ENCODE measurements at places on chromosomes 1 and 21. TPM values are rescaled to one million over a fixed set of nuclear protein-coding genes. Genes with fewer than 3 reads are reported as not detected.

GRCh38 chr21:33861125-33861524 is 54.5 kb downstream of the ATP5PO start:
- no peak for DNase-seq

DNA sequence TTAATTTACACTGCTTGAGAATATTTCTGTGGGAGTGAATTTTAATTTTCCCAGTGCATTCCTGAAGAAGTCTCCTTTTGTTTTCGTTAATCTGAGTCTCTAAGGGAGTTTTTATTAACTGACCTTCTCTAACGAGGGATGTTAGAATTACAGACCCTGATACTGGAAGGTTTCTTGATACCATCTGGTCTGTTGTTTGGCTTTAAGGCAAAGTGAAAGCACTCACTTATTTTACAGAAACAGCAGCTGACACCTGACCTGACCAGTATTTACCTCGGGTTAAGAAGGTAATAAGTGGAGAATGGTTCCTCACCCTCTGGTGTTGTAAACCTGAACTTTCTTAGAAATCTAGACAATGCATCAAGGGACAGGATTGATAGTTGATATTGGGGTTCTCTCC is 12.4 kb downstream of the CDC14A start:
- DNase-seq = peak; percentile 38

DNA sequence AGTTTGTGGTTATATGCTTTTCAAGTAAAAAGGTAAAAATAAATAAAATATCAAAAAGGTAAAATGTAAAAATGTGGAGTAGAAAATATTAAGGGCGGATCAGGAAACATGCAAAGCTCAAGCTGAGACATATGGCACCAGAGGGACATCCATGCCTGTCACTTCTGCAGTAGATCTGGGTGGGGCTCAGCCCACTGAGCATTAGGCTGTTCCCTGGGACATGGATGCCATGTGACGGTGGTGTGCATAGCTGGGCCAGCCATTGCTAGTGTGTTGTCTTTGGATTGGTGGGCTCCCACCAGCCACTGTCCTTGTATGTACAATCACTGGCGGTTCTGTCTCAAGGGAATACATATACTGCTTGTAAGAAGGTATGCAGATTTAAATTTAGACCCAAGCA is 3.0 kb downstream of the TTC13 start:
- no peak for DNase-seq

DNA sequence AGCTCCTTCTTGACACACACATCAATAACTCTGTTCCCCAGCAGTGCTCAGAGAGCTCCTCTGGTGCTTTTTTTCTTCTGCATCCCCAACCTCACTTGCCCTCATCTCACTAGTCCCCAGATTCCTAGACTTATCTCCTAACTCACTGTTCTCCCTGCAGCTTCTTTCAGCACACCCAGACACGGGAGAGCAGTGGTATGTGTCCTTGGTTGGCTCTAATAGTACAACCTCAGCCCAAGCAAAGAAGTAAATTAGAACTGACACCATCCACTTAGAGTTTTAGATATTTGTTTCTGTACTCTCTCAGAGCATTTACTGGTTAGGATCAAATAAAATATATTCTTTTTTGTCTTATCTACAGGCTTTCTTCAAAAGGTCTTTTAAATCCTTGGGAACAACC is 201.4 kb upstream of the SNX7 start:
- DNase-seq = no peak

GRCh38 chr1:116064616-116065015 is 46.6 kb upstream of the MAB21L3 start:
- DNase-seq = no peak

DNA sequence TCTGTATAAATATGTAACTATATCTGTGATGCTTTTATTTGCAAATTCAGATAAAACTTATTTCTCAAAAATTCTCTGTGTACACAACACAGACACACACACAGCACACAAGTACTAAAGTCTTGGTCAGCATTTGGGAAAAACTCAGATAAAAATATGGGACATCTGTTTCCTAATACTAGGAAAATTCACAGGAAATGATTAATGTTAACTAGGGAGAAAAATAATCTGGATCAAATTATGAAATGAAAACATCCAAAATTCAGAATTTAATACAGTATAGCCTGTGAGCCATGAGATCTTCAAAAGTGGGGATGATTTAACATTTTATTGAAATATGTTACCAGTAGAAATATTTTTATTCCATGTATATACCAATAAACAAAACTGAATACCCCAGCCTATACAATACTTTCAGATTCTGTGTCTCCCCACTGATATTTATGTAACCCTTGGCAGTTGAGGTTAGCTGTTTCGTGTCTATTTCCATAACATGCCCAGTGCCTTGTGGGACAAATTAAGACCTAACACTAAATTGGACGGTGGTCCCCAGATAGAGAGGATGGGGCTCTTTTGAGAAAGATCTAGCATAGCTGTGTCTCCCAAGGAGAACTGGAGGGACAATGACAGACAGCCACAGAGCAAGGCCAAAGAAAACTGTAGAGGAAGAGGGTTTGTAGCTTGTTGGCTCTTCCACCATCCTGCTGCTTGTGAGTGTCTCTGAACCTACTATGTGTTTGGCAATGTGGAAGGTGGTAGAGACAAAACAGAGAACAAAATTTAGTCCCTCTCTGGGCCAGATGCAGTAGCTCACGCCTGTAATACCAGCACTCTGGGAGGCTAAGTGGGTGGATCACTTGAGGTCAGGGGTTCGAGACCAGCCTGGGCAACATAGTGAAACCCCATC is 47.2 kb downstream of the GNG12 start:
- DNase-seq = no peak

DNA sequence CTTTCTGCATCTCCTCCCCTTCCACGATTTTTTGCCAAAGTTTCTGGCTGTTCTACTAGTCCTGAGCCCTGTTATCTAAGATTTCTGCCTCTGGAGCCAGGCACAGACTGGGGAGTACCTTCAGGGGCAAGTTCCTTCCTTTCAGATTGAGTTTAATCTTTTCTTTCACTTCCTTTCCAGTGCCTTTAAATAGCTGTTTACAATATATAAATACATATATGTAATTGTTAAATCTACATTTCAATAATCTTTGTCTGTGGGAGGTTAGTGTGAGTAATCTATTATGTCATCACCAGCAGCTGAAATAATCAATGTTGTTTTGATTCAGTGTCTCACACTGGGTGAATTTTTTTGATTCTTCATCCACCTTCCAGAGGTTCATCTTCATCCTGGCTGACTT is 31.8 kb downstream of the DIPK1A start:
- DNase-seq = no peak

DNA sequence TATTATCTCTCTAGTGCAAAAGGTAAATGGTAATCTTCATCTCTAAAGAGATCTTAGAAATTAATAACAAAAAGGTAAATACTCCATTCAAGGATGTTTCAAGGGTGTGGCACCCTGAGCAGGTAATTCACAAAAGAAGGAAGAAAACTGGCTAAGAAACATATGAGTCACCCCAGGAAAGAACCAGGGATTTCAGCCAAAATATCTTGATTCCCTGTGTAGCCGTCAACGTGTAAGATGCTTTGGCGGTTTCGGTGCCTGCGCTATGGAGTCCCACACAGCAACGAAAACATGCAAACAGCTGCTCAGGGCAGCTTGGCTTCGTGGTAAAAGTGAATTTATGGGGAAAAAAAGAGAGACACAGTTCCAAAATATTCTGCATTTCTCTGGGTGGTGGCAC is 3.7 kb downstream of the ITGB2 start:
- no peak for DNase-seq

GRCh38 chr1:232891656-232892317 is 58.6 kb upstream of the NTPCR start:
- DNase-seq = no peak

- no peak for DNase-seq
Measured at GRCh38 chr1:64616039-64616438, 128.8 kb upstream of the RAVER2 start.

DNA sequence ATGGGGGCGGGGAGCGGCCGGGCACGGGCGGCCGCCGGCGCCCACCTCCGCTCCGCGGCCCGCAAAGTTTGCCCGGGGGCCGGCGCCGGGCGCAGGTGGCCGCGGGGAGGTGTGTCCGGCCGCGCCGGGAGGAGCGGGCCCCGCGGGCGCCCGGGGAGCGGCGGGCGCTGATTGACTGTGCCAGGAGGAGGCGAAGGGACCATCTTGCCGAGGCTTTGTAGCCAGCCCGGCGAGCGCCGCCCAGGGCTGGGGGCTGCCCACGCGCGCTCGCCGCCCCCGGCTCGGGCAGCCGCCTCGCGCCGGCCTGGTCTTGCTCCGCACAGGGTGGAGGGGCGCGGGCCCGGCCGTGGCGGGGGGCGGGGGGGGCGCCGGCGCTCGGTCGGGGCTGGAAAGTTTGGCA is 432 bp downstream of the EPHB2 start:
- DNase-seq = no peak

The CCDC185 gene
- not detected for polyA plus RNA-seq

The FCAMR gene
- polyA plus RNA-seq = 4.5 TPM

The SPRR2G gene
- polyA plus RNA-seq = not detected

The CCDC181 gene
- polyA plus RNA-seq = not detected

The BSND gene
- polyA plus RNA-seq = 0.01 TPM

All from small intestine (tissue), 16 donors.